Astrocyte of the cerebellum (primary cell): ENCODE measurements at places on chromosomes 16 and 17.
A peak's percentile ranks its signal among the peaks of the same experiment; 100 is the strongest.

DNA sequence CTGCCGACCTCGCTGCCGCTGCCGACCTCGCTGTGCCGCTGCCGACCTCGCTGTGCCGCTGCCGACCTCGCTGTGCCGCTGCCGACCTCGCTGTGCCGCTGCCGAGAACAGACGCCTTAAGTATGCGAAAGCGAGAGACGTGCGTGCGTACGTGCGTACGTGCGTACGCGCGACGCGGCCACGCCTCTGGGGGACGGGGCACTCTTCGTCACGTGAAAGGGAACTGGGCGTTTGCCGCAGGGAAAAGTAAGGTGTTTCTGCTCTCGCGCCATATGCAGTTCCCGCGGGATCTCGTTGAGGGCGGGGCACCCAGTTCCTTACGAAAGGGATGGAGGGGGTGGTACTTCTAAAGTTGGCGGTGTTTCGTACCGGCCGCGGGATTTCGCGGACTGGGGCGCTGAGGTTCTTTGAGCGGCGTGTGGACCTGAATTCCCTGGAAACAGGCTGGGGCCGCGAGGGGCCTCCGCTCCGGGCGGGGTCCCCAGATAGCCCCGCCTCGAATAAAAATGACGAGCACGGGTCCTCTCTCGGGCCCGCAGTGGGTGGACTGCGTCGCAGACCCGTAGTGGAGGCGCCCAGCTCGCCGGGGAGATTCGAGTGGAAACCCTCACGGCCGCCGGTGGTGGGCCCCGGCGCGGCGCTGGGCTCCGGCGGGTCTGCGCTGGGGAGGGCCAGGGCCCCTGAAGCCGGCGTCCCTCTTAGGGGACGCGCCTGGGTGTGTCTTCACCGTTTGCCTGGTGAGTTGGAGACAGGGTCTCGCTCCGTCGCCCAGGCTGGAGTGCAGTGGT is at the start of gene EIF4A3:
TSS of gene EIF4A3 (minus strand) at position 94 of the 788 bp plus-strand sequence. CDS start 167 bp downstream, outside the sequence.
- peak; percentile 98 for DNase-seq

- peak; percentile 56 for DNase-seq
Observed at GRCh38 chr17:1714980-1715802, 5.0 kb upstream of the TLCD2 start.

DNA sequence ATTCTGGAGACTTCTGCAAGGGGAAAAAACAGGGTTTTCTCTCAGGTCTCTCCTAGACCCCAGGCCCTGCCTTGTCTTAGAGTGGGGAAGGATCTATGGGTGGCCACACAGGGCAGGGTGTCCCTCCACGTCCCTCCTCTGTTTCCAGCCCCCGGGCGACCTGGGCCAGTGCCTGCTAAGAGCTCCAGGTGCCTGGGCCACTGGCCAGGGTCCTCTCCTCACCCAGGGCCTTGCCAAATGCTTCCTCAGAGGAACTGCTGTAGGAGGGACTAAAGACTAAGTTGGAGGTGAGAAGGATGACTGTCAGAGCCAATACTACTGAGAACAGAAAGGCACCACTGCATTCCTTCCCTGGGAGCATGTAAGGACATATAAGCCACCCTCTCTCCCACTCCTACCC is 11.4 kb downstream of the NOS2 start:
- no peak for DNase-seq

DNA sequence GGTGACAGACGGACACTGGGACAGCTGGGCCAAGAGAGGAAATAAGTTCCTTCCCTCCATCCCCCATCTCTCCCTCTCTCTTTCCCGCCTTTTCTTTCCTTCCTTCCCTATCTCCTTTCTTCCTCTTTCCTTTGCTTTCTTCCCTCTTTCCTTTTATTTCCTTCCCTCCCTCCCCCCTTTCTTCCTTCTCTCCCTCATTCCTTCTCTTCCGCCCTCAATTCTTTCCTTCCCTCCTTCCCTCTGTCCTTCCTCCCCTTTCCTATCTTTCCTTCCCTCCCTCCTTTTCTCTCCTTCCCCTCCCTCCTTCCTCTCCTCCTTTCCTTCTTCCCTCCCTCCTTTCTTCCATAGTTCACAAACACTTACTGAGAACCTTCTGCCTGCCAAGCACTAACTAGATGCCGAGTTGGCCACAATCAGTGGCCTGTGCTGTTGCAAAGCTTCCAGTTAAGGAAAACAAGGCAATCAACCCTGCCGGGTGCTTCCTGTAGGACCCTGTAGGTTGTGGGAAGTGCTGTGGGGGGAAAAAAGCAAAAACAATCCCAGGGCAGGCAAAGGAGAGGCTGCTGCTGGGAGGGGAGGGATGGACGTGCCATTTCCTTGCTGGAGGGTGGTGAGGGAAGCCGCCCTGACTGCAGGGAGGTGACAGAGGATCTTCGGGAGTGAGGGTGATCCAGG is 31.7 kb downstream of the ABCC6 start:
- DNase-seq = no peak

DNA sequence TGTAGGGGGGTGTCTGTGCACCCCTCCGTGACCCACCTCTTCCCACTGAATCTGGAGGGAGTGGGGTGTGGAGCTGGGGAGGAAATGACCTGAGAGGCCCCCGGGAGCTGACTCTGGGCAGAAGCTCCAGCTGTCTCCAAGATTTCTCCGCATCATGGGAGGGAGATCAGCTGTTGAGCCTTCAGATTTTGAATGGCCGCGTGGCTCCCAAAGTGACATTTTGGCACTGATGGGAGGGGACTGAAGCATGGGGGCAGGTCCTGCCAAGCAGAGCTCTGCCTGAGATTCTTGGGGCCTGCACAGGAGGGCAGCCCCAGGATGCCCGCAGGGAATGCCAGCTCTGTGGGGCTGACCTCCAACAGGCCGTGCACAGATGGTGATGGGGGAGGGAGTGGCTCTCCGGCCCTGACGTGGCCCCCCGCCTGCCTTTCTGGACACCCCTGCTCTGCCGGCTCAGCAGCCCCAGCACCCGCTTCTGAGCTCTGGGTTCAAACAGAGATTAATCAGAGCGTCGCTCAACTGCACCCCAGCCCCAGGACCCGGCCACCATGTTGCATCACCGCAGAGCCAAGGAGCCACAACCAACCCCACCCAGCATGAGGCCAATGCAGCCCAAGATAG is 25.3 kb upstream of the UBE2I start:
- DNase-seq = no peak

- no peak for DNase-seq
Observed at GRCh38 chr17:72517413-72518158, 396.8 kb downstream of the SOX9 start.

GRCh38 chr17:69143151-69143550 is 1.5 kb upstream of the ABCA6 start:
- DNase-seq = no peak

DNA sequence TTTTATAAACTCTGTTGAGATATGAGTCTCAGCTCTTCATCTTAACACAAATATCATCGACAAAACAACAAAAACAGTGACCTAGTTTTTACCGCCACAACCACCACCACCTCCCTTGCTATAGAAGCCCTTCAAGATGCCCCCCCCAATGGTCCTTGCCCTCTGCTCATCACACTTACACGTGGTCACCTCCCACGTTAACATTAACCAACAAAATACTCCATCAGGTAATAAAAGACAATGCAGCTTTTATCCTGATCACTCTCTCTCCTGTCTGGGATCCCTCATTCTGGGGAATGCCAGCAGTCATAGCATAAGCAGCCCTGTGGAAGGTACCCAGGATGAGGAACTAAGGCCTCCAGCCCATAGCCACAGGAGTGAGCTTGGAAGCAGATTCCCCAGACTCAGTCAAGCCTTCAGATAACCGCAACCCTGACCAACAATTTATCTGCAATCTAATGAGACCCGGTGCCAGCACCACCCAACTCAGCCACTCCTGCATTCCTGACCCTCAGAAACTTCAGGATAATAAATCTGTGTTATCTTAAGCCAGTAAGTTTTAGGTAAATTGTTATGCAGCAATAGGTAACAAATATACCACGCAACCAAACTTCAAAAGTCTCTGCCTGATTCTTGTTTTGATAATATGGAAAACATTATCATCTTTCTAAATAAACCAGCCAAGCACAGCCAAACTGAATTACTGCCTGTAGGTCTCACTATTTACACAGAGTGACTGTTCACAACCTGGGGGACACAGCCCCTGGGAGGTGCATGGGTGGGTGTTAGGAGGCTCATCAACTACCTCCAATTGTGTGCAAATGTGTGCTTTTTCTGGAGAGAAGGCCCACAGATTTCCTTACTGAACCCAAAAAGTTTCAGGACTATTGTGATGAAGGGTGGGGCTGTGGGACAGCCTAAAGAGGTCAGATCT is 6.1 kb downstream of the PECAM1 start:
- peak; percentile 73 for DNase-seq

- no peak for DNase-seq
Observed at GRCh38 chr17:2364763-2365116, 27.4 kb downstream of the SGSM2 start.

GRCh38 chr16:68072038-68072695 is 13.0 kb upstream of the NFATC3 start:
- DNase-seq = no peak

DNA sequence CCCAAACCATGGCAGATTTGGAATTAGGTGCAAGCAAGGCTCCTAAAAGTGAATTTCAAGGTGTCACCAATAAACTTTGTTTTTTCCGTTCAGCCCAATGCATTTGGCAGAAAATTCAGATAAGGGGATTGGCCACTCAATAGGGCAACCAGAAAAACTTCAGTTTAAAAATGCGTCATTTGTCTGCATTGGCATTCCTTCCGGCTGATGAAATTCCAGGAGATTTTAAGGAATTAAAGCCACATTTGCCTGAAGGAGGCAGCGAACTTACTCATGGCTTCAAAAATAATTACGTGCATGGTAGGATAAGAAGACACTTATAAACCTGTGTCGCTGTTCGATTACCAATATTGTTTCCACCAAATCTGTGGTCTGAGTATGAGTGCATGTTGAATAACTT is 151.9 kb downstream of the SALL1 start:
- no peak for DNase-seq

DNA sequence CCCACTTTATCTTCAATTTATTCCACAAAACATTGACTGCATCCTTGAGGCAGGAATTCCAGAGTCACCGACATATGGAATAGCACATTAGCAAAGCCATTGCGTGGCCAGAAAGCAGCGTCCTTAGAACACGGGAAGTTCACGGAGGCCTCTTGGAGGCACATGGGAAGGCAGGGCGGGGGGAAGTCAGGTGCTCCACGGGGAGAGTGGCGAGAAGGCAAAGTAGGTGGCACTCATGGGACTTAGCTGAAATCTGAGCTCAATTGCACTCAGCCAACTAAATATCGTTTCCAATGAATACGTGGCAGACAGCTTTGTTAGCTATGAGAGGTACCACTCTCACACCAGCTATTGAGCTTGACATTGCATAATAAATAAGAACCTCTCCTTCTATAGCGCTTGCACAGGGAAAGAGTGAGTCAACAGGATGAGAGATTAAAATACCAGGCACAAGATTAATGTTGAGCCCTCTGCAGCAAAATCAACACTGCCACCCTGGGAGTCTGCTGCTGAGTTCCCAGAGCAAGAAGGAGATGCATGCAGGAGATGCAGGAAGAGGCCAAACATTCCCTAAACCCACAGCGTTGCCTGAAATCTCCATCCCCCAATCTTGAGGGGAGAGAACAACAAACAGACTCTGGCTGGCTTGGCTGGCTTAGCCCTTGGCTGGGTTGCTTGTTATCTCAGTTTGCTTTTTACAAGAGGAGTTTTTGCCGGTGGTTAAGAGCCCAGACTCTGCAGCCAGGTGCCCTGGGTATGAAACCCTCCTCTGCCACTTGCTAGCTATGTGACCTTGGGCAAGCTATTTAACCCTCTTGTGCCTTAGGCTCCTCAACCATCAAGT is 28.8 kb downstream of the ABCC12 start:
- DNase-seq = peak; percentile 93

GRCh38 chr17:17729620-17730249 is 48.5 kb downstream of the RAI1 start:
- DNase-seq = no peak

DNA sequence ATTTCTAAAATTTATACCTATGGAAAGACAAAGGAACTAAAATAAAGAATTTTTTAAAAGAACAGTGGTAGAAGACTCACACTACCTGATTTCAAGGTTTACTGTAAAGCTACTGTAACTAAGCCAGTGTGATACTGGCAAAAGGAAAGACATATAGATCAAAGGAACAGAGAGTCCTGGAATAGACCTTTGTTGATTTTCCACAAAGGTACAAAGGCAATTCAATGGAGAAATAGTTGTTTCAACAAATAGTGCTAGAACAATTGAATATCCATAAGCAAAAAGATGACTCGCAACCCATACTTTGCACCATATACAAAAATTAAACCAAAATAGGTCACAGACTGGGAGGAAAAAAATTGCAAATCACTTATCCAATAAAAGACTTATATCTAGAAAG is 36.7 kb downstream of the MYH10 start:
- DNase-seq = no peak
